ENCODE measurements at places on chromosomes 3 and 15. TPM values are rescaled to one million over a fixed set of nuclear protein-coding genes. Genes with fewer than 3 reads are reported as not detected.

GRCh38 chr3:164375995-164376394 is 702.3 kb downstream of the SI start:
- DNase-seq = no peak

GRCh38 chr3:182323126-182323700 is 470.1 kb upstream of the ATP11B start:
- no peak for DNase-seq

- peak; percentile 72 for DNase-seq
Observed at GRCh38 chr15:43775411-43775965, 1.3 kb downstream of the ELL3 start.

Gene UNC13C
- total RNA-seq = not detected
